Stimulated activated naive CD4-positive, alpha-beta T cell treated with Interleukin-2 at 50 U/mL for 16 hours (primary cell): ENCODE measurements at places on chromosomes 5 and 9.

DNA sequence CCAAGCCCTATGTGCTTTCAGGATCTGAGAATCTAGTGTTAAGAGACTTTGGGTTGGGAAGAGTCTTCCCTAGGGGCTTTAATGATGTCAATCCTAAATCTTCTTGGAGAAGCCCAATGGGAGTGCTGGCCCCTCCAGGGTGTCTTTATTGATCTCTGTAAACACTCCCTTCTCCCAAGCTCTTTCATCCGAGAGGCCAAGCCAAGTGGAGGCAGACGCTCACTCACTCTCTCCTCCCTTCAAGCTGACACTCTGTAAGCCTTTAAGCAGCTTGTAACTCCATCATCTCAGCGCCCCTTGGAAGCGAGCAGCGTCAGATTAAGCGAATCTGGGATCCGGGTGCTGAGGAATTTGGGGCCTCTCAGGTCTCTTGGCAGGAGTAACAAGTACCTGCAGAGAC lies 37.7 kb downstream of the SPARC start:
- DNase-seq: no peak

DNA sequence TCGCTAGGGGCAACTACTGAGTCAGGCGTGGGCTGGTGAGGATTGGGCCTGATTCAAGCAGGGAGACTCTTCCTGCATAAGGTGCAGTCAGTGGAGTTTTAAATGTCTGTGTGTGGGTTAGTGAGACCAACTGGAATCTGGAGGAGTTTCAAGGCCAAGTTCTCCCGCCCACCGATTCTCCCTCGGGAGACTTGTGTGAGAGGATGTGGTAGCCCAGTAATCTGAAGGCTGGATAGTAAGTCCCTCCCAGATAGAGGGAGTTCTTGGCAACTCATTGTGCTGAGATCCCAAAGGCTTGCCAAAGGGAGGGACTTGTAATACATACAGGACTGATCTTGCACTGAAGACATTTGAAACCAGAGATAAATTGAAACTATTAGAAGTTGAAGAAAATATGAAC lies 51.8 kb downstream of the WDR36 start:
- DNase-seq: no peak

DNA sequence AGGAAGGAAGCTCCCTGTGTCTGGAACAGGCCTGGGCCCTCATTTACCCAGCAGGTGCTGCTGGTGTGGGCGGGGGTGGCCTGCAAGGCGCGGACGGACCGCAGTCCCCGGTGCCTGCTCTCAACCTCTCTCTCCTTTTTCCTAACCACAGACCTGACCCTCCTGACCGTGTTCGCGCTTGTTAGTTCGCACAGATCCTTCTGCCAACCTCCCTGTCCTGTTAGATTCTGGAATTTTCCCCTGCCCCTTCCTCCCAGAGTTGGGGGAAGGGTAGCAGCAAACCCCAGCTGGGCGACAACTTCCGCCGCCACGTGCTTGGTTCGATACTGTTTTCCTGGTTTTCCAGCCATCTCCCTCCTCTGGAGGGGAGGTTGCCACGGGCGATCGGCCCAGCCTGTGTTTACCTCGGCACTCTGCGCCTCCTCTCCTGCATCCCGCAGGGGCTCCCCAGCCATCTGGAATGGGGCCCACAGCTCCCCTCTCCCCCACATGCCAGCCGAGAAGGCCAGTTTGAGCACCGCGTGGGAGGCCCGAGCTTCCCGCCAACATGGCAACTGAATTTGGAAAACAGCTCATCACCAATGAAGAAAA lies 70.8 kb upstream of the UNC5A start:
- DNase-seq: no peak

- no peak for DNase-seq
These were observed 110.0 kb downstream of the SLC28A3 start for GRCh38 chr9:84230355-84231145.

DNA sequence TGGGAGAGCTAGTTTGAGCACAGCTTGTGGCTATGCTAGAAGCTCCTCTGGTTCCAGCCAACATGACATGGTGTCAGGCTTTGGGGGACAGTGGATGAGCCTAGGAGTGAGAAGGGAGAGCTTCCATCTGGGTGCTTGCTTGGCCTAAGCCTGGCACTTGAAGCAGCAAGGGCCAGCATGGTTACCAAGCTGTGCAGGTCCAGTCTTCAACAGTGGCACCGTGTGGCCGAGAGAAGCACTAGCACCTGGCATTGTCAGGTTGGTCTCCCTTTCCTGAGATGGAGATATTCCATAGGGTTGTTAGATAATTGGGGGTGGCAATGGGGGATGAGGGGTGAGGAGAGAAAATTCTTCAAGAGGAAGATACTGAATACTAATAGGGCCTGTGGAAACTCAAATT lies 261.9 kb downstream of the PBX3 start:
- no peak for DNase-seq

DNA sequence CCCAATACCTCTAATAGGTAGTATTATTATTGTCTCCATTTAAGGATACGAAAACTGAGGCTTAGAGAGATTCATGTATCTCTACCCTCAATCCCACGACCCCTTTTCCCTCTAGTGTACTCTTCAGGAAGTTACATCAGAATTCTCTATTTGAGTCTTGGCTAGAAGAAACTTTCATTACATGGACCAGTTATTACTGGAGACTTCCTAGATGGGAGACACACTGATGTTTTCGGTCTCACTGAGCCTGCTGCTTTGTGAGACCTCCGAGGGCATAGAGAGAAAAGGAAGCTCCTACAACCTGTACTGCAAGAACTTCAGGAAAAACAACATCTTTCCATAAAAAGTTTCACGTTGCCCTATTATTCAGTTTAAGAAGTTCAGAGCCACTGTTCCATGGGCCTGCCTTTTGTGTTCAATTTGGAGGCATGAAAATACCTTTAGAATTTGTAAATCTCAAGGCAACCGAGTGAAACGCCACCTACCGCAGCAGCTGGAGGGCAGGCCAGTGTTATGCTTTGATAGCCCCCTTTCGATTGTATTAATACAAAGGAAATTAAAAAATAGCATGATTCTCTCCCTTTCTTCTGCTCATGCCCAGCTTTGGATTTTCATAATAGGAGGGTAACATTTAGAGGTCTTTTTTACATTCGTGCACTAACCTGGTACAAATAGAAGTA lies 223.3 kb downstream of the EBF1 start:
- DNase-seq: no peak

- DNase-seq: no peak
These were observed 499.1 kb upstream of the GRIN3A start for GRCh38 chr9:102237520-102237919.

DNA sequence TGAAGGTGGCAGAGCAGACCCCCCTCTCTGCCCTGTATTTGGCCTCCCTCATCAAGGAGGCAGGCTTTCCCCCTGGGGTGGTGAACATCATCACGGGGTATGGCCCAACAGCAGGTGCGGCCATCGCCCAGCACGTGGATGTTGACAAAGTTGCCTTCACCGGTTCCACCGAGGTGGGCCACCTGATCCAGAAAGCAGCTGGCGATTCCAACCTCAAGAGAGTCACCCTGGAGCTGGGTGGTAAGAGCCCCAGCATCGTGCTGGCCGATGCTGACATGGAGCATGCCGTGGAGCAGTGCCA lies 3.8 kb downstream of the ALDH1B1 start:
- DNase-seq: no peak

- no peak for DNase-seq
These were observed 40.8 kb downstream of the GRAMD2B start for GRCh38 chr5:126464016-126464415.

DNA sequence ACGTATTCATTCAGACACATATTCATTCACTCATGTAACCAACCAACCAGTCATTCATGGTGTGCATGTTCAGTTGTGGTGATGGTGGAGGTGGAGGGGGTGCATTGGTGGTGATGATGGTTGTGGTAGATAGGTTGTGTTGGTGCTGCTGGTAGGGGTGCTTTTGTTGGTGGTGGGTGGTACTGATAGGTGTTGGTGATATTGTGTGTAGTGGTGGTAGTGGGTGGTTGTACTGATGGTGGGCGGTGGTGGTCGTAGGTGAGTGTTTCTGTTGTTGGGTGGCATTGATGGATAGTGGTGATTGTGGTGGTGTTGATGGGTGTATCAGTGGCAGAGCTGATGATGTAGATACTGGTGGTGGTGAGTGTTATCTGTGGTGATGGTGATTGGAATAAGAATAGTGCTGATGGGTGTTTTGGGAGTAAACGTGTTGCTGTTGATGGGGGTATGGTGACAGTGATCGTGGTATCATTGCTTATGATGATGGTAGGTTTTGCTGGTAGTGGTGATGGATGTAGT lies 59.8 kb upstream of the SHB start:
- no peak for DNase-seq

GRCh38 chr5:138636398-138636944 lies 61.3 kb upstream of the HSPA9 start:
- DNase-seq: no peak

GRCh38 chr5:175842951-175843793 lies 28.2 kb upstream of the CPLX2 start:
- DNase-seq: no peak

- DNase-seq: no peak
These were observed 62.6 kb downstream of the PPARGC1B start for GRCh38 chr5:149792540-149793255.

- DNase-seq: no peak
These were observed 243.8 kb upstream of the WWC1 start for GRCh38 chr5:168047669-168048111.

- DNase-seq: no peak
These were observed 149.4 kb upstream of the STK32A start for GRCh38 chr5:147085409-147085808.

DNA sequence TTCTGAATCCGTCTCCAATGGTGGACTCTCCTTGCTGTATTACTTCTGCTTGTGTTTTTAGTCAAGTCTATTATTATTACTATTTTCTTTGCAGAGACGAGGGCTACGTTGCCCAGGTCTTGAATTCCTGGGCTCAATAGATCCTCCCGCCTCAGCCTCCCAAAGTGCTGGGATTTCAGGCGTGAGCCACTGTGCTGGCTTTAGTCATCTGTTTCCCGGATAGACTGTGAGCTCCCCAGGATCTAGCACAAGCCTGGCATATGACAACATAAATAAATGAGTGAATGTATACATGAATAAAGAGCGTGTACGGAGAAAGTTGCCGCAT lies 439 bp upstream of the DDX46 start:
- DNase-seq: no peak

DNA sequence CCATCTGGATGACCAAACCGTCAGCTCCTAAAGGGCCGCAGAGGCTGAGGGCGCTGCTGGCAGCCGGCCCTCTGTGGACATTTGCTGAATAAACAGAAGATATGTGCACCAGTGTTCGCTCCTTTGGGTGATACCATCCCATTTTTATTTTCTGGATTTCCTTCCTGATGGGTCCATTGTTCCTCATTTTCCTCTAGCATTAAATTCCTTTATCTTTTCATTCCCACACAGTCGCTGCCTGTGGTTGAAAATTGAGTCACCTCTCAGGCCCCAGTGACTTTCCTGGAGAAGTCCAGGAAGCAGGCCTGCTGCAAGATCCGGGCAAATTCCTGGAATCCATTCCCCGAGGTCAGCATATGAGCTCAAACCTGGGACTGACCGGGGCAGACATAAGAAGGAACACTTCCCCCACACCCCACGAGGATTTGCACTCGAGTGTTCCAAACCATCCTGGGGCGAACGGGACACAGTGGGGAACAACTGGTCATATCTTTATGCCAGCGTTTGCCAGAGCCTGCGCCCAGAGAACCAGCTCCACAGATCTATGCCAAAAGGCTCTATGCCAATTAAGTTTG lies 86.7 kb upstream of the PCA3 start:
- no peak for DNase-seq

- DNase-seq: no peak
These were observed 311.2 kb downstream of the TRIM32 start for GRCh38 chr9:116998305-116998704.

GRCh38 chr5:3161672-3162071 lies 410.2 kb upstream of the IRX2 start:
- DNase-seq: no peak

- no peak for DNase-seq
These were observed 1.8 kb downstream of the OTP start for GRCh38 chr5:77636641-77637169.

DNA sequence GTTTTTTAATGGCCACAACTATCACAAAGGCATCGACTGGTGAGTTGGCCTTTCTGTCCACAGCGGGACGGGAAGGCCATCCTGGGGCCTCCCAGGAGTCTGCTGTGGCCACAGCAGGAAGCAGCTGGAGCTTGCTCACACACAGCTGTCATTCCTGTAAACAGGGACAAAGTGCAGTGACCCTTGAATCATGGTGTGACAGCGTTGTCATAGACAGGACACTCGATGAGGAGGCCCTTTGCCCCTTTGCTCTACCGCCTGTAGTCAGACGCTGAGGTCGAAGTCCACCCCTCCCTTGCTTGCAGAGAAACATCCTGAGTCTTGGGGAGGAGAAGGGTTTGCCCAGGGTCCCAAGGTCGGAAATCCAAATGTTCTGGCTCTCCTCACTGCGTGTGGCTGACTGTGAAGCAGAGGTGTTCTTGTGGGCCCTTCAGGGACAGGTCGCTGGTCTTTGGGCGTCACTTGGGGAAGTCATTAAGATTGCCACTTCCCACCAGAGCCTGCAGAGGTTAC lies 35.1 kb downstream of the NDST1 start:
- no peak for DNase-seq

- DNase-seq: no peak
These were observed 623.1 kb downstream of the BNC2 start for GRCh38 chr9:16247188-16247875.

GRCh38 chr5:75366787-75367186 lies 29.8 kb downstream of the HMGCR start:
- DNase-seq: no peak

- peak; percentile 70 for DNase-seq
These were observed 1.7 kb downstream of the FYB1 start for GRCh38 chr5:39217365-39218281.

DNA sequence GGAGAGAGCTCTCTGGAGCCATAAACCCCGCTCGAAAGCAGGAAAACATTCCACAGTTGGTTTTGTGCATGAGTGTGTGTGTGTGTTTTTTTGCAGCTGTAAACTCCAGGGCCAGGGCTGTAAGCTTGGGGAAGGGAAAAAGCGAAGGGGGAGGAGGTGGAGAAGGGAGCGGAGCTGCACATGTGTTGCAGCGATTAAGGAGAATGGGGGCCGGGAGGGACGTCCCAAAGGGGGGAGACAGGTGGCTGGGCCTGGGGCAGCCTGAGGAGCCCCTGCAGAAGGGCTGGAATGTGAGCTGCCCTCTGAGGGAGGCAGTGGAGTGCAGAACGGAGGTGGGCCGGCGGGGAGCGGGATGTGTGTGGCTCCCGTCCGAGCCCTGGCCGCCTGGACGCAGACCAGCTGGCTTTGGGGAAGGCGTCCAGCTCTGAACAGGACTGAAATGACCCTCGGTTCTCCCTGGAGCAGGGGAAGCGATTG lies 2.7 kb upstream of the MYMK start:
- no peak for DNase-seq

DNA sequence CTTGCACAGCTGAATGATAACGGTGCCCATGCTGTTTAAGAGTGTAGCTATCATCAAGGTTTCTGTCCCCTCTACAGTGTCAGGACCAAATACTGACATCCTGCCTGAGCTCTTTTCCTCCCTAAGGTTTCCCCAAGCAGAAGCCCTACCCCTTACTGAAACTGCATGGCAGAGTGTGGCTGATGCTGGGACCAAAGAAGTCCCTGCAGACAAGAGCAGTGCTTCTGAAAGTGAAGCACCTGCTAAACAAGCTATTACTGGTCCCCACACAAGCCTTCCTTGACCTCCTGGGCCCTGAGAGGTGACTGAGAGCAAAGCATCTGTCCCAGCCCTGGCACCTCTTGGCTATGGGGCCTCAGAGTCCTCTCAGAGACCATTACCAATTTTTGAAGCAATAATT lies 56.1 kb downstream of the CFAP90 start:
- DNase-seq: no peak
